ENCODE measurements at places on chromosomes 1 and 21.

GRCh38 chr1:212702672-212703071 is 3.0 kb upstream of the BATF3 start:
- DNase-seq: no peak

DNA sequence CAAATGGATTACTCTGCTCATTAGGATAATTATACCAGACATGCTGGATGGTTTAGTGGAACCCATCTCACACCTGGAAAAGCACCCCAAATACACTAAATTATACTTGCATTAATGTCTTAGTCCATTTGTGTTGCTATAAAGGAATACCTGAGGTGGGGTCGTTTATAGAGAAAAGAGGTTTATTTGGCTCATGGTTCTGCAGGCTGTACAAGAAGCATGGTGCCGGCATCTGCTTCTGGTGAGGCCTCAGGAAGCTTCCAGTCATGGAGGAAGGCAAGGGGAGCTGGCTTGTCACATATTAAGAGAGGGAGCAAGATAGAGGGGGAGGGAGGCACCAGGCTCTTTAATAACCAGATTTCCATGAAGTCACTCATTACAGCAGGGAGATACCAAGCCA is 95.6 kb downstream of the MT1HL1 start:
- DNase-seq: no peak

DNA sequence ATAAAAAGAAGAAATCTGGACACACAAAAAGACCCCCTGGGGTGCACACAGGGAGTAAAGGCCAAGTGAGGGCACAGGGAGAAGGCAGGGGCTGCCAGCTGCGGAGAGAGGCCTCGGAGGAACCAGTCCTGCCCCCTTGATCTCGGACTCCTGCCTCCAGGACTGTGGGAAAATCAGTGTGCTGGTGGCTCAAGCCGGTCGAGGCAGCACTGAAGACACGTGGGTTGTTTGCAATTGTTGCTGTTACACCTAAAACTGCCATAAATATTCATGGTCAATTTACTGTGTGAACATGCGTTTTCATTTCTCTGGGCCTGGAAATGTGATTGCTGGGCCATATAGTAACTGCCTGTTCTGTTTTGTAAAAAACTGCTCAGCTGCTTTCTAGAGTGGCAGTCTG is 18.5 kb downstream of the IBA57 start:
- DNase-seq: no peak

DNA sequence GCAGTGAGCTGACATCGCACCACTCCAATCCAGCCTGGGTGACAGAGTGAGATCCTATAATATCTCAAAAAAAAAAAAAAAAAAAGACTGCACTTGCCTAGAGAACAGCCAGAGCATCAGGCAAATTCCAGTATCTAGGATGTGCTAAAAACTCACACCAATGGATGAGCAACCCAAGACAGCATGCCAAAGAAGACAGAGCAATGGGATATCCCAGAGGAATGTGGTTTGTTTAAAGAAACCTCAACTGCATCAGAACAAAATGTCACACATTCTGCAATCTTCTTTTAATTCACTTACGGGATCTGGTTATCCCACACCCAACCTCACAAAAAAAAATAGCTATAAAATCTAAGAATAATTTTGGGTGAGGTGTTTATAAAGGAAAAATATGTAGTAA is 7.3 kb downstream of the KCNH1 start:
- DNase-seq: no peak

GRCh38 chr1:104929280-104929679 is 1179.6 kb downstream of the AMY1C start:
- no peak for DNase-seq

GRCh38 chr1:52209429-52209828 is 67.5 kb downstream of the ZFYVE9 start:
- DNase-seq: no peak

GRCh38 chr1:242065813-242066212 is 66.9 kb upstream of the MAP1LC3C start:
- DNase-seq: no peak

DNA sequence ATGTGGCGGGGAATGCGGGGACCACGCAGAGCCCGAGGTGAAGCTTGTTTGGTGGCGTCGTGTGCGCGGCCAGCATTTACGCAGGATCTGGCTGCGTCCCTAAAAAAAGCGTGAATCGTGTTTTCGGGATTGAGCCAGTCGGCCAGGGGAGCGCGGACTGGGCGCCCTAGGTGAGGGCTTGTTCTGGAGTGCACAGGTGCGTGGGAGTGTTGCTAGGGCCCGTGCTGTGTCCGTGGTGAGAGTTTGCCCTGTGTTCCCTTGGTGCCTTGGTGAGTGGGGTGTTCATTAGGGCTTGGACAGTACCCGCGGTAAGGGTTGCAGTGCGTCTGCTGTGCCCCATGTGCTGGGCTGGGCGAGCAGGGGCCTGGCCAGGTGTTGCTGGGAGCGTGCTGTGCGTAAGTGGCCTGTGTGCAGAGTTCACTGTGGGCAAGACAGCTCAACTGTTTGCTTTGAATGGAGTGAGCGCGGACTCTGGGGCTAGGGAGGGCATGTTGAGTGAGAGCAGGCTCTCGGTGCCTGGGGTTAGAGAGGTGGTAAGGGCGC is 673 bp downstream of the CD46 start:
- DNase-seq: no peak

- no peak for DNase-seq
Observed at GRCh38 chr1:17566892-17567291, 27.4 kb downstream of the ARHGEF10L start.

DNA sequence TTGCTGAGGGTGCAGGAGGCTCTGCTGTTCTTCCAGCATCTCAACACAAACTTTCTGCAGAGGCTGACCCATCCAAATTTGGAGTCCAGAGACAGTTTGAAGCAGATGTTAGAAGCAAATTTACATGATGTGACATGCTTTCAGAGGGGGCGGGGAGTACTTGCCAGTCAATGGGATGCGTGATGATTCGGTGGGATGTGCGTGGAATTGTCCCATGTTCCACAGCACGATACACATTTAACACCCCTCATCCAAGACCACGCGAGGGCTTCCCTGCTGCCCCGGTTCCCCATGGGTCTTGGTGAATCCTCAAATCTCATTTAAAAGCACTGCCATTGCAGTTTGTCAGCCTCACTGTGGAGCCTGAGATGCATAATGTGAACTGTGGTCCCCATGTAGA is 78.6 kb upstream of the TLR5 start:
- no peak for DNase-seq

DNA sequence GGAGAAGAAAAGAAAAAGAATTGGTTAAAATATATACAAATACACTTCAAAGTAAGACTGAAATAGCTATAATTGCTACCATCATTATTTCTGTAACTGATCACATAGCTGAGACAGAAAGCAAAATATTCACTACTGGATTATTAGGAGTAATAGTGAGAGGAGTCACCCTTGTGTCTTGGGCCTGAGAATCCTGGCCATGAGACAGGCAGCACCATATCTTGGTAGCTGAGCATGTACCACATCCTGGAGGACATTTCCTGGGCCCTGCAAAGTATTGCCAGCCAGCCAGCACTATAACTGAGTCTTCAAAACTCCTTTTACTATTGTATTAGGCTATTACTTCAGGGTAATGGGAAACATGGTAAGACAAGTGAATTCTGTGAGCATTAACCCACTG is 63.5 kb downstream of the C1orf185 start:
- DNase-seq: no peak

GRCh38 chr1:2202843-2203601 is 8.4 kb upstream of the FAAP20 start:
- DNase-seq: no peak

DNA sequence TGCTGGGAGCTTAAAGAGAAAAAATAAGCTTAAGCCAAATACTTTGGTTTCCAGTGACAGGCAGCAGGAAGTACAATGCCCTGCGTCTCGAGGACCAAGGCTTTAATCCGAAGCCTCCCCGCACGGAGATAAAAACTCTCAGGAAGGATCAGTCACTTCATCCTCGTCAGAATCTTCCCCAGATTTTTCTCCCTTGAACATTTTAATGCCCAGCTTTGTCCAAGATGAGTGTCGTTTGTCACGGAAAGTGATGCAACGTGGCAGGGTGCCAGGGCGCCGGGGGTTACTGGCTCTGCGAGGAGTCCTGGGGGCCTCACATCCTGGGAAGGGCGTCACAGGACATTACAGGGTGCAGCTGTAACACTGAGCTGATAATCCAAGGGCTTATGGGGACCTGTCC is 25.2 kb upstream of the PCBP3 start:
- no peak for DNase-seq

DNA sequence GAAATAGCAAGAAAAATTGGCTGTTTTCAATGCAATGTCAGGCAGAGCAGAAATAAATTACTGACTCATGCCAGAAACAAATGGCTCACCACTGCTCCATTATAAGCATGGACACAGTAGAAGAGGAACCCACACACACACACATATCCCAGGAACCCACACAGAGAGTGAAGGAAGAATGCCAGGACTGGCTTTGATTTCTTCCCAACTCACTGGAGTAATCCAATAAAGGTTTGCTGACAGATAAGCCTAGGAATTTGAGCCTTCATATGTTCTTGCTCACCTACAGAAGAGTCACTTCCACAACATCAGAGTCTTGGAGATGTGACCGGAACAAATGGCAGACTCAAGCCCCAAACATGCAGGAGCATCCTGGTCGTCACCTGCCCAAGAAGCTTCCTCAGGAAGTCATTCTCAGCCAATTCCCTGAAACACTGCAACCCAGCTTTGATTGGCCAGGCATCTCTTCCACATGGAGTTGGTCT is 2.2 kb downstream of the SH3BP5L start:
- DNase-seq: peak; percentile 91

DNA sequence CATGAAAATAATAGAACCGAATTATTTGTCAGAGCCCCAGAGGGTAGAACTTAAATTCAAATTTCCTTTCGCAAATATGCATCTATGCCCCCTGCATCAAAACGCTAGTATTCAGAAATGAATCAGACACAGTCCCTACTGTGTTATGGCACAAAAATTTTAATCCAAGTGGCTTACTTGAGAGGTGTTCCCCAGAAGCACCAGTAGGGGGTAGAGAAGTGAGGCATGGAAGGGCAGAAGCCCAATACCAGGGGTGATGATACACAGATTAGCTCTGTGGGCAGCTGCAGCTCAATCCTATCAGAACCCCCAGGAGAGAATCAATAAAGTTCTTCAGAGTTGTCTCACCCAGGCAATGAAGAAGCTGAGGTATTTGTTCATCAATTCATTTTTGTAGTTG is 342.2 kb downstream of the OMA1 start:
- DNase-seq: no peak

DNA sequence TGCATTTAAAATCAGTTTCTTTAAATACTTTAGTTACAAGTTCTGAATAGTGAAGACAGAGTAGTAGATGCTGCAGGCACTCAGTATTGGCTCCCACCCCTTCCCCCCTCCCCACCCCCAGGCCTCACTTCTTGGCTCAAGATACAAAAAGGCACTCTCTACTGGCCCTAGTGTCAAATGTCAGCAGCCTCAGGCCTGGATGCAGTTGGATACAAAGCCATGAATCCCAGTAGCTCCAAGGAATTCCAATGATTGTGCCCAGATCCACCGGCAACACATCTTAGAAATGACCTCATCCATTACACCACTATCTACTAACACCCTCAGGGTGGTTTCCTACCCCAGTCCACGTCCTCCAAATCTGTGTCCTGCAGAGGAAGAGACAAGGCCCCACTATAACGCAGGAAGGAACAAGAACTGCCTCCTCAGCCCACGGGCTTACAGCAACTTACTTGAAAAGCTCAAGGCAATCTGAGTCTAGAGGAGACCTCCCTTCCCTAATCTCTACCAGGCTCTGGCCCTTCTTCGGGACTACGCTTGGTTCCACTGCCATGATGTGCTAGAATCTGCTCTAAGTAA is 17.6 kb downstream of the ACADM start:
- no peak for DNase-seq

GRCh38 chr1:53621144-53621543 is 117.8 kb downstream of the GLIS1 start:
- no peak for DNase-seq

DNA sequence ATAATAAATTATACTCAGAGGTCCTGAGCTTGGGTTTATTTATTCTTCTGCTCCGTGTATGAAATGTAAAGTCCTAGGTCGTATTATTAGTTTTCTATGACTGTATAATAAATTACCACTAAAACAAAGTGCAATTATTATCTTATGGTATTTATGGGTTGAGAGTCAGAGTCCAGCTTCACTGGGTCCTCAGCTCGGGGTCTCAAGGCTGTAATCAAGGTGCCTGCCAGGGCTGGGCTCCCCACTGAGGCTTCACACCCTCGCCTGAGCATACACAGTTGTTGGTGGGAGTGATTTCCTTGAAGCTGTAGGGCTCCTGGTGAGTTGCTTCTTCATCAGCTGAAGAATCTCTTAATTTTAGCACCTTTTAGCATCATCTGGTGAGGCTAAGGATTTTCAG is 15.2 kb downstream of the UBASH3A start:
- DNase-seq: no peak

- no peak for DNase-seq
Observed at GRCh38 chr1:246772686-246773085, 48.5 kb downstream of the SCCPDH start.

GRCh38 chr1:154940213-154940560 is 3.7 kb upstream of the PMVK start:
- DNase-seq: no peak

GRCh38 chr1:185966471-185966870 is 232.3 kb downstream of the HMCN1 start:
- DNase-seq: no peak

GRCh38 chr1:228850141-228851100 is 115.1 kb downstream of the RHOU start:
- no peak for DNase-seq

GRCh38 chr1:78003070-78003746 is 1.5 kb upstream of the DNAJB4 start:
- DNase-seq: no peak

- no peak for DNase-seq
Observed at GRCh38 chr1:151501474-151501873, 9.7 kb upstream of the CGN start.

DNA sequence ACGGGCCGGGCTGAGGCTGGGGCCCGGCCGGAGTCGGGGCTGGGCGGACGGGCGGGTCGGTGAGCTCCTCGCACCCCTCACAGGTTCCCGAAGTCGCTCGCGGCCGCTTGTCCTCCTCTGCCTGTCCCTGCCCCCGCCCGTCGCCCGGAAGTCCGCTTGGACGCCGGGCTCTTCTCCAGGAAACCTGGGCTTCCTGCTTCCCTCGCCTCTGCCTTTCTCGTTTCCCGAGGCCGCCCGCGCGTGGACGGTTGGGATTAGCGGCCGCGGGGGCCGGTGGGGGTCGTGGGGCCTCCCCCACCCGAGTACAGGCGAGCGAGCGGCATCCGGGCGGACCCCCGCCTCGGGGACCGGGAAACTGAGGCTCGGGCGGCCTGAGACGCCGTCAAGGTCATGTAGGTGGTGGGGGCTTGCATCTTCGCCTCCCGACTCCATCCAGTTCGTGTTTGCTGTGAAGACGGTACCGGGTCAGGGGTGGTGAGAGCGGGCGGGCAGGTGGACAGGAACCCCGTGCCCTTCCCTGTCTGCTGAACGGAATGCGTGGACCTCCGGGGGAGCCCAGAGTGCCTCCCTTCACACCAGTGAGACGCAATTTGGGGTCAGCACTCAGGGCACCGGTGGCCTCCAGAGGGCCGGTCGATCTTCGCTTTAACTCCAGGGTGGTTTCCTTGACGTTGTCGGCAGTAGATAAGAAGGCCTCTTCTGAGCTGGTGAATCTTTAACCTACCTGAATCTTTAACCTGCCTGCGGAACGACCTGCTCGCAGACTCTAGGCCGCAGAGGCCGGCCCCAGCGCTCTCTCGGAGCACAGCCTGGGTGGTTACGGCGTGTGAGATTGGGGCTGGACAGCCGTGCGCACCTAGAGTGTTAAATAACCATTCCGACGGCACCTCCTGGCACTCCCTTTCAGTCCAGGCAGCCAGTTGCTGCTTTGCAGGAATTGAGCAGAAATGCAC is 686 bp downstream of the ARF1 start:
- DNase-seq: no peak
